ENCODE measurements at places on chromosomes 5 and 9.

DNA sequence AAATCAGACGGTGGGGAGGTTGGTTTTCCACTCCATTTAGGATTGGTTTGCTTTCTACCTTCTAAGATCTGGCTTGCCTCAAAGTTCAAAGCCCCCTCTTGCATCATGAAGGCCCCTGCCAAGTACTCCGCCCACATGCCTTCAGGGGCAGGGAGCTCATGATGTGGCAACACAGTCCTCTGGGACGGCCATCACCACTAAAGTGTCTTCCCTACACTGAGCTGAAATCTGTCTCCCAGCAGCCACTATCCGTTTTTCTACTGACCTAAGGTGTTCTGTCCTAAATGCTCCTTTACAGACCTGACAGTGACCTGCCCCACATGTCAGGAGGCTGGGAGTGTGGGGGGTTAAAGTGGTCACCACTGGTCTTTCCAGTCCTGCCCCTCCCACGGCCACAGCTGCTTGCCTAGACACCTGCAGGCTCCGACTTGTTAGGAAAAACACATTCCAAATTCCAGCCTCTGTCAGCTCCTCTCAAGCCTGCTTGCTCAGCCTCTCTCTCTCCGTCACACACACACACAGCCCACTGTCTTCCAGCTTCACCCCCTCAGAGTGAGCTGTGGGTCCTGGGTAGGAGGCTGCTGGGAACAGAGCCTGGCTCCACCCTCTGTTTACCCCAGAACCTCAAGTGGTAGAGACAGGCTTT is 44.9 kb downstream of the SHB start:
- DNase-seq: no peak

DNA sequence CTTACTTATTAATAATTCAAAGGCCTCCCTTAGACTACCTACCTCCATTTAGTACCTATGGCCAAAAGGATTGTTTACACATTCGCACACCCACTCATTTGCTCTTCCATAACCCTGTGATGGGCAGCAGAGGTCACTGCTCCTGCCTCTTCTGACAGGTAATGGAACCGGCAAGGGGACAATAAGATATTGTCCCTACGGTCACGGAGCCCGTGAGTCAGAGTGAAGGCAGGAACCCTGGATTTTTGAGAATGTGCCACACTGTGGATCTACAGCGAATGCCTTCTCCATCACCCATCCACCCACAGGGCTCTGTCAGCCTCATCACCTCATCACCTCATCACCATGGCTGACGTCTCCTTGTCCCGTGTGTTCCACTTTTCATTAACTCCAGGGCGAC is 132.3 kb downstream of the MYO10 start:
- no peak for DNase-seq

DNA sequence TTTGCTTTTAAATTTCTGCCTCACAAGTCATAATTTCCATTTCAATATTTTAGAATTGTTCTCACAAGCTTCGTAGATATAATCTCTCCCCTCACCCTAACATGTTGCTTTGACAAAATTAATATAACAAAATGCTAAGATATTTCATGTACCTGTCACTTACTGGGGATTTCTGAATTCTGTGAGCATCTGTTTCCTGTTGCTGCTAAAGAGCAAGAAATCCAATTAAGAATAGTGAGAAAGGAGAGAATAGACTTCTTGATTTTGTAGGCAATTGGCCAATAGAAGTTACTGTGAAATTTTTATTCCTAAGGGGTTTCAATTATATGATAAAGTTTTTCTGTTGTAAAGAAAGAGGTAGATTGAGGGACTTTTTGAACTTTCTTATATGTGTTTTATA is 796.5 kb upstream of the ARRDC3 start:
- no peak for DNase-seq

- DNase-seq: no peak
Observed at GRCh38 chr5:114327987-114328386, 33.9 kb upstream of the KCNN2 start.

DNA sequence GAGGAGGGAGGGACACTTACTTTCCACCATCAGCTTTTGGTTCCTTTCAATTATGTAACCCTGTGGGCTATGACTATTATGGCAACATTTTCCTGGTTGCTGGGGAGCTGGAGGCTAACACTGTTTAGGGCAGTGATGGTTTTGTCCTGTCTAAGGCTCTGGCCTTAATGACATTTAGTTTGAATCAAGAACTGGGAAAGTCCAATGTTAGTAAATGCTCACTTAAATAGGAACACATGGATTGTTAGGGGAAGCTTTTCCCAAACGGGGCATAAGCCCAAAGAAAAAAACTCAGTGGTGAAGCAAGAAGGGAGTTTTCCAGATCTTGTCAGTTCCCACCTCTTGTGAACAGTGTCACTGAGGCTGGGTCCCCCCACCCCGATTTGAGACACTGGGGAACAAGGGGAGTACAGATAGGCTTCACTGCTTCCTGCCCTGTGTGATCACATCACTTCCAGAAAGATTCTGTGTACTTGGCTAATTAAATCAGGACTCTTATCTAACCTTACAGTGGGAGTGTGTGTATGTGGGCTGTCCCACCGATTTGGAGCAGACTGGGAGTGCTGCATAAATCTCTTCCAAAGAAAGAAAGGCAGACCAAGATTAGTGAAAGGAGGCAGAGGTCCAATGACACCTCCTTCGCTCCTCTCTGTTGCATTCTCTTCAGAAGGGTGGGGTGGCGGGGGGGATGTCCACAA is 206.4 kb downstream of the PTTG1 start:
- DNase-seq: no peak

DNA sequence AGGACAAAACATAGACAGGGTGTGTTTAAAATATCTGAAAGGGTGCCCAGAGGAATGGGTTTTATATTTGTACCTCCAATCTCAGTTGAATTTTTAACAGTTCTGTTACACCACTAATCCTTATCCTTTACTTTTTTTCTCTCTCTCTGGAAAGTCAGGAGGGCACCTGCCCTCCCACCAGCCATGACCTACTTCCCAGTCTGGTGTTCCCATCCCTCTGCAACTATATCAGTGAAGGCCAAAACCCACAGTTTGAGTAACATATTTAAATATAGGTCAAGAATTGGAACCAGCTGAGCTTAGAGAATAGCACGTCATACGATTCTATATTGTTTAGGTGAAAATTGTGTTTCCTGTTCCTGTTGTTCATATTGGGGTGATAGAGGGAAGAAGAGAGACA is 229.8 kb downstream of the NTRK2 start:
- no peak for DNase-seq

DNA sequence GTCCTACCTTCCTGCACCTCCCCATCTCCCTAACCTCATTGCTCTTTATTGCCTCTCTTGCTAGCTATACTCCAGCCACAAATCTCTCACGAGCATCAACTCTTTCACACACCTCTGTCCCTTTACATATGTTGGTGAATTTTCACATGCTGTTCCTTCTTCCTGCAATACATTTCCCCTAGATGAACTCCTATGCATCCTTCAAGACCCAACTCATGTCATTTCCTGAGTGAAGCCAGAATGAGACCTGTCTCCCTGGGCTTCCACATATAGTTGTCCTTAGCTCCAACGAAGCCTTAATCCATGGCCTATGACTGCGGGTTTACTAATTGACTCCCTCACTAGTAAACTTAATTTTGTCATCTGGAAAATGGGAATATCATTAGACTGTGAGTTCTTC is 297.3 kb upstream of the PANK3 start:
- DNase-seq: no peak

- DNase-seq: no peak
Observed at GRCh38 chr5:75322066-75322465, 15.0 kb upstream of the HMGCR start.

DNA sequence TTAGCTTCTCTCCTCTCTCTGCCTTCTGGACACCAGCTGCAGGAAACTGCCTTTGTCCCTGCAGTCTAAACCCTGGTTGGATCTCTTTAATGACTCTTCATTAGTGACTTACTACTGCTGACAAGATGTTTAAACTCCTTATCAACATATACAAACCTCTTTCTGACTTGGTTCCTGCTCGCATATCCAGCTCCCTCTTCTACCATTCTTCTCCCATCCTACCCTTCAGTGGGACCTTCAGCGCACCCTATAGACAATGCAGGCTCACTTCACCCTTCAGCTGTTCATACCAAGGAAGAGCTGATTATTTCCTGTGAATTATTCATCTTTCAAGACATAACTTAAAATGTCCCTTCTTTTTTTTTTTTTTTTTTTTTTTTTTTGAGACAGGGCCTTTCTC is 436.5 kb downstream of the KIAA0825 start:
- no peak for DNase-seq

DNA sequence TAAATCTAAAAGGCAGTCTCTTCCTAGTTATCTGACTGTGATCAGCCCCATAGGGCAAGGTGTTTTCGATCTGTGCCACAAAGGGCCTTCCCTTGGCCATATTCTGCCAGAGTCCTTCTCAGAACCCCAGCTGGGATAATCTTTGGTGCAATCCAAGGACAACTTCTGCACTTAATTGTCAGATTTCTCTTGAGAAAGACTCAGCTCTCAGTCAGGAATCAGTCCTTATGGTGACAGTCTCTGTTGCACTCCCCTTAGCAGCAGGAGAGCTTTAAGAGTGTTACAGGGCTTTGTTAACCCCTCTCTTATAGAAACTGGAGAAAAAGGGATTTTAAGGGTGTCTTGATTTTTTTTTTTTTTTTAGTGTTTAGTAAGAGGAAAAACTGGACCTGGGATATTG is 15.4 kb upstream of the RFX3 start:
- no peak for DNase-seq

- no peak for DNase-seq
Observed at GRCh38 chr9:35001285-35001677, 11.7 kb downstream of the DNAJB5 start.

DNA sequence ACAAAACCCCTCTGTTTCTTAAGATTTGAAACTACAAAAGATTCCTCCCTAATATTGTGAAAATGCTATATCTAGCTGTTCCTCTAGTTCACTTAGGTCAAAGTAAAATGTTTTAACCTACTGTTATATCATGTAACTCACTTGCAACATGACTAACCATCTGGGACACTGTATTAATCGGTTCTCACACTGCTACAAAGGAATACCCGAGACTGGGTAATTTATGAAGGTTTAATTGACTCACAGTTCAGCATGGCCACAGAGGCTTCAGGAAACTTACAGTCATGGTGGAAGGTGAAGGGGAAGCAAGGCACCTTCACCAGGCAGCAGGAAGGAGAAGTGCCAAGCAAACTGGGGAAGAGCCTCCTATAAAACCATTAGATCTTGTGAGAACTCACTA is 34.7 kb downstream of the DIMT1 start:
- DNase-seq: no peak

GRCh38 chr9:131349881-131350563 is 43.9 kb upstream of the PRRC2B start:
- peak; percentile 84 for DNase-seq

DNA sequence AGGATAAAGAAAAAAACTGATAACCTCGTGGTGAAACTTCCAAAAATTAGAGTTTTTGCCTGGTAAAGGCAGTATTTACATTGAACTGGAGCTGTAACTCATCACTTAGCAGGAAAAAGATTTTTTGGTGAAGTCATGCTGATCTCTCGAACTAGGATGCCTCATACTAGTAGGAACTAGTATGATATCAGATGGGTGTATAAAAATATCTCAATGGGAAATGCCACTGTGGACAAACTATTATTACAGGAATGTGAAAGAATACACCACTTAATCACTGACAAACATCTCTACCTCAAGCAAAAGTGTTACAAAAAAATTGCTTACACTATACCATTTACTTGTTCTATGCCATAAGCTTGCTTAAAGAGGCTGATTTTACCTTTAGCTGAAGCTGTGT is 28.4 kb downstream of the RFX3 start:
- DNase-seq: no peak

DNA sequence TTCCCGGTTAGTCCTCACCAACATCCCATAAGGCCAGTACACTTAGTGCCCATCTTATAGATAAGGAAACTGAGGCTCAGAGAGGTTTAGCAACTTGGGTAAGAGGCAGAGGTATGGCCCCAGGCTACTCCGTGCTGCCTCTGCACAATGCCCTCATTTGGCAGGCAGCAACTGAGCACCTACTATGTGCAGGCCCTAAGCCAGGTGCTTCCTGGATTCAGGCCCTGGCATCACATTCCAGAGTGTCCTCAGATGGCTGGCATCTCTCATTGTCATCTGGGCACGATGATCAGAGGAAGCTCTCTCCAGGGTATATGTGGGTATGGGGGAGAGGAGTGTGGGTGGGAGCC is 53.8 kb upstream of the PSD2 start:
- no peak for DNase-seq

GRCh38 chr9:70486127-70486526 is 71.7 kb upstream of the KLF9 start:
- DNase-seq: no peak

DNA sequence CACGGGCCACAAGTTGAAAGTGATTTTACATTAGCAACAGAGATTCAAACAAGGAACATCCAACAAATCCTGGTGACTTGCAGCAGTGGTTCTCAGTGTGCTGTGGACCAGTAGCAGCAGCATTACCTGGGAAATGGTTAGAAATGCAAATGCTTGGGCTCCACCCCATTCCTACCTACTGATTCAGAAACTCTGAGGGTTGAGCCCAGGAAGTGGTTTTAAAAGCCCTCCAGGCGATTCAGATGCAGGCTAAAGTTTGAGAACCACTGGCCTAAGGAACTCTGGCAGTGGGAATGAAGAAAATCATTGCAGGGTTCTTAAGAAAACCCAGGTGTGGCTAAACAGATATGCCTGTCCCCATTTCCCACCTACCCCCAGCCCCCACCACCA is 398.8 kb downstream of the ENC1 start:
- no peak for DNase-seq

- no peak for DNase-seq
Observed at GRCh38 chr5:82105457-82105856, 133.6 kb downstream of the ATG10 start.

All from T-helper 9 cell (primary cell).